Cortex of kidney (tissue), 1 donor: ENCODE measurements at places on chromosomes 16 and 17.

DNA sequence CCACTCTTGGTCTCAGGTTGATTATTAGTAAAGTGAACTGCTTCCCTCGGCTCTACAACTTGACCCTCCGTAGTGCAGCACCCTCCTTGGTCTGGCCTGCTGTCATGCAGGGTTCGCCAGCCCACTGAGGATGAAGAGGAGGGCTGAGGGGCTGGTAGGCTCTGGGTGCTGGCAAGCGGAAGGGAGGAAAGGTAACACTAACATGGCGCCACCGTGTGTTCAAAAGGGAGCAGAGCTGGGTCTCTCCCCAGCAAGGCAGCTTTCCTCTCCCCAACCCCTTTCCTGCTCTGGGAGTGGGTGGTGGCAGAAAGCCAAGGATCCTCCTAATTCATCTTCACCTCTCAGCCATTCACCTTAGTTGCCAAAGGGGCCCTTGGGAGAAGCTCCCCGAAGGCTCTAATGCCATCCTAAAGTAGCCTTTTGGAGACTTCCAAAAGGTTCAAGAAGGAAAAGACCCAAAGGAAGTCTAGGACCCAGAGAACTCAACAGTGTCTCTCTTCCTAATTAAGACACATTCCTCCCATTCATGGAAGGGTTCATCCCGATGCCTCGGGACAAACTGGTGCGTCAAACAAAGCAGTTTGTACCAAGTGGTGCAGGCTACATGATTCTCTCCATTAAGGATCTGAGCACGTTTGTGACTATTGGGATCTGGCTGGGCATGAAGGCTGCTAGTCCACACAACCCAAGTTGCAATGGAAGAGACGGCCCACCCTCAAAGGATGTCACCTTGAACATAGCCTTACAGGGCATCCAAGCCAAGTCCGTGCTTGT lies 90.8 kb upstream of the TOB1 start:
- no peak for DNase-seq

- DNase-seq, result no peak
Observed at GRCh38 chr17:68344701-68345136, 53.4 kb downstream of the ARSG start.

GRCh38 chr17:81993729-81994592 lies 16.5 kb downstream of the ASPSCR1 start:
- DNase-seq, result no peak

DNA sequence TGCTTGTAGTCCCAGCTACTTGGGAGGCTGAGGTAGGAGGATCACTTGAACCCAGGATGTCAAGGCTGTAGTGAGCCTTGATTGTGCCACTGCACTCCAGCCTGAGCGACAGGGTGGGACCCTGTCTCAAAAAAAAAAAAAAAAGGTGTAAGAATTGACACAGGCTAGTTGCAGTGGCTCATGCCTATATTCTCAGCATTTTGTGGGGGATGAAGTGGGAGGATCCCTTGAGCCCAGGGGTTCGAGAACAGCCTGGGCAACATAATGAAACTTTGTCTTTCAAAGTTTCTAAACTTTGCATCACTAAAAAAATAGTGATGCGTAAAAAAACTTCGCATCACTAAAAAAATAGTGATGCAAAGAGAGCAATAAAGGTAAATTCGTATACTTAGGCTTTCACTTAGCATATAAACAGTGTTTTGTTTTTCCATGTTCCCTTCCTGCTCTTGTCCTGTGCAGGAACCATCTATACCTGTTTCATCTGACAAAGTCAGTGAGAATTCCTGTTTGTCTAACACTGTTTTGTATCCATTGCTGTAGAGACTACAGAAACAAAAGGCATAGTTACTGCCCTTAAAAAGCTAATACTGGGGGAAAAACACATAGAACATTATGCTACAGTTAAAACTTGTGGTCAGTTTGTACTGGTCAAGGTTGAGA lies 32.1 kb downstream of the CTCF start:
- no peak for DNase-seq

- DNase-seq, result no peak
Observed at GRCh38 chr17:60538726-60539125, 12.7 kb upstream of the APPBP2 start.

GRCh38 chr17:69500911-69501429 lies 86.5 kb downstream of the MAP2K6 start:
- DNase-seq, result no peak

- no peak for DNase-seq
Observed at GRCh38 chr17:75288770-75289114, 491 bp downstream of the SLC25A19 start.

GRCh38 chr17:40822132-40822812 lies at the start of gene KRT10:
TSS of gene KRT10 (minus strand) at chr17:40822614. CDS start at chr17:40822585, 29 bp downstream.
- DNase-seq, result no peak
